Common myeloid progenitor, CD34-positive (primary cell): ENCODE measurements at places on chromosomes 11 and 22.
A peak's percentile ranks its signal among the peaks of the same experiment; 100 is the strongest.

DNA sequence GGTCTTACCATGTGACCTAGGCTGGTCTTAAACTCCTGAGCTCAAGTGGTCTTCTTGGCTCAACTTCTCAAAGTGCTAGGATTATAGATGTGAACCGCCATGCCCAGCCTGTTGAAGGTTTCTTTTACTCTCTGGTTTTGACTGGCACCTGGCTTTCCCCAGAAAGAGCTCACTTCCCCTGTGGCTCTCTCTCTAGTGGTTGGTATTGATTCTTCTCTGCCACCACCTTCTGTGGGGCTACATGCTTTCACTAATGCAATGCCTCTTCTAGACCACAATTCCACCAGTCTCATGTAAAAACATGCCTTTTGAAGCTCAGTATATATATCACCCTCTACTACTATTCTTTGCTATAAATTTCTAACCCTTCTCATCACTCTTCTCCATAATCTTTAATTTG, 67.2 kb downstream of the CCDC83 start:
- DNase-seq, result no peak

DNA sequence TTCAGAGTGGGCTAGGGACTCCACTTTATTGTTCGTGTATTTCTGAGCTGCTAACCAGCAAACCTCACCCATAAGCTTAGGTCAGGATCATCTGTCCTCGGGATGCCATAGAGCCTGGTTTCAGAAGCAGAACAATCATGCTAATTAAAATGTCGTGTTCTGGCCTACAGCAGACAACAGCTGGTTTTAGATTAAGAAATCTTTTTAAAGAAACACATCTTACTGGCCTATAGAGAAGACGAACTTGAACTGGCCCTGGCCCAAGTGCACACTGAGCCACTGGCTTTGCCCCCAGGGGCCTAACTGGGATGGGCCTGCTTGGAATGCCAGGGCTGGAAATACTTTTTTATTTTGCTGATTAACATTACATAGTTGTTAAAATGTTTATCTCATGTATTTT, 63.2 kb downstream of the ALX4 start:
- DNase-seq, result no peak

DNA sequence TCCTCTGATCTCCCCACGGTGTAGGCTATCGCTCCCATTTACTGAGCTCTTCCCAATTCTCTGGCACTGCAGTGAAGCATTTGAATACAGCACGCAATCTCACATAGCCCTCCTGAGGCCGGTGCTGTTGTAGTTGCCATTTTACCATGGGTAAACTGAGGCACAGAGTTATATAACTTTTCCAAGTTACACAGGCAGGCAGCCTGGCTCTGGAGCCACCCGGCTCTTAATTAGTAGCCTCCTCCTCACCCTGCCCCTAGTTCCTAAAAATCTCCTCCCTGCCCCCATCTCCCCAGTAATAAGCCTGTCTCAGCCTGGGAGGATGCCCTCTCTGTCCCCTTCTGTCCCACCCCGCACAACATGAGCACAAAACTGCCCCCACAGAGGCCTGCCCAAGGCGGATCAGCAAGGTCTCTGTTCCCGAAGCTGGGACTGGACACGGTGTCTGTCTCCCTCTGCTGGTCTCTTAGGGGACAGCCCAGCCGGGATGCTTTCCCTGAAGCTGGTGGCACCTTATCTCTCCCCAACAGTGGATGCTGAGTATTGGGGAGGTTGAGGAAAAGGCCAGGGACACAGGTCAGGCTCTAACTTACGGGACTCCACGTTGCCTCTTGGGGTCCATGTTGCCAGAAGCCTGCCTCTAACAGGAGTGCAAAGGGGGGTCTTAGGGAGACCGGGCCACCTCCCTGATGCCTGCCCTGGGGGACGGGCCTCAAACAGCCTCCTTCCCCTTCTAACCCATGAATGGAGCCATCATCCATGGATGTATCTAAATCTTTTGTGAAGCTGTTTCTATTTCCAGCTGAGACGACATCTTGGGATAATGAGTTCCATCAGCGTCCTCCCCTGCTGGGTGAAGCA, 9.1 kb upstream of the CLCF1 start:
- peak; percentile 70 for DNase-seq

DNA sequence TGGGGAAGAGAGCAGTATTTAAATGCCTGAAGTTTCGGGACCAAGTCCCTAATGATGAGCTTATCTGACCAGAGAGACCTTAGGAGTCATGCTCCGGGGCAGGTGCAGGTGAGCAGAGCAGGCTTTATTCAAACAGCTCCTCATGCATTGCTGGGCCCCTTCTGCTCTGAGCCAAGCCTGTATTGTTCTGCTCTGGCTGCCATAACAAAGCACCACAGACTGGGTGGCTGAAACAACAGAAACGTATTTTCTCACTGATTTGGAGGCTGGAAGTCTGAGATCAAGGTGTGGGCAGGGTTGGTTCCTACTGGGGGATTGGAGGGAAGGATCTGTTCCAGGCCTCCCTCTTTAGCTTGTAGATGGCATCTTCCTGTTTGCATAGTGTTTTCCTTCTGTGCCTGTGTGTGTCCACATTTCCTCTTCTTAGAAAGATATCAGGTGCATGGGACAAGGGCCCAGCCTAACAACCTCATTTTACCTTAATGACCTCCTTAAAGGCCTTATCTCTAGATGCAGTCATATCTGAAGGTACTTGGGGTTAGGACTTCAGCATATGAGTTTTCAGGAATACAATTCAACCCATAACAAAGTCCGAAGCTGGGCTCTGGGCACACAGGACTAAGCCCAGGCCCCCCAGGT, 97.1 kb upstream of the PARVA start:
- DNase-seq, result no peak

DNA sequence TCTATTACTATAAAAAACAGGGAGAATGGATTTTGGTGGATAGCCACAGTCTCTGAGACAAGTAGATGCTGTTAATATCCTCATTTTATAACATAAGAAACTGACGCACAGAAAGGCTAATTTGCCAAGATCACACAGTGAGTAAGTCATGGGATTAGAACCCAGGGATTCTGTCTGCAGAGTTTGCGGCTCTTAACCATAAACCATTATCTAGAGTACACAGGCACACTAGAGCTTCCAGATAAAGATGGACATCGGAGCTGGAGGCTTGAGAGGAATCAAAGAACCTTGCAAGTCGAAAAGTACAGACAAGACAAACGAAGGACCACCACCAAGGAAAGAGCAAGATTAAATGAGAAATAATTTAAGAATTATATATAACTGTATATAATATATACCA, 11.3 kb downstream of the LGALS12 start:
- DNase-seq, result peak; percentile 44

GRCh38 chr11:3346587-3346986, 32.4 kb downstream of the ZNF195 start:
- DNase-seq, result no peak

GRCh38 chr11:10307400-10308200, 2.7 kb downstream of the ADM start:
- DNase-seq, result peak; percentile 96

DNA sequence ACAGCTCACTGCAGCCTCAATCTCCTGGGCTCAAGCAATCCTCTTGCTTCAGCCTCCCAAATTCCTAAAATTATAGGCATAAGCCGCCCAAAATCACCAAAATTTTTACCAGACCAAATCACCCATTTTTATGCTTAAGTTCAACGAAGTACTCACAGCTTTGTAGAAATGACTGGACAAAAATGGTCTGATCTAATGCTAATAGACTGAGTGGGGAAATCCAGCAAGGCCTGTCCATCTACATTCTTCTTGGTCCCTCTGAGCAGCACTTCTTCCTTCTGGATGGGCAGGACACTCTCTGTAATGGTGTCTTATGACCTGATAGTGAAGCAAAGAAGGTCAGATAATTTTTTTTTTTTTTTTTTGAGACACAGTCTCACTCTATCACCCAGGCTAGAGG, 18.7 kb upstream of the OR6X1 start:
- DNase-seq, result no peak

GRCh38 chr11:41999066-41999465, 539.6 kb upstream of the LRRC4C start:
- DNase-seq, result no peak

DNA sequence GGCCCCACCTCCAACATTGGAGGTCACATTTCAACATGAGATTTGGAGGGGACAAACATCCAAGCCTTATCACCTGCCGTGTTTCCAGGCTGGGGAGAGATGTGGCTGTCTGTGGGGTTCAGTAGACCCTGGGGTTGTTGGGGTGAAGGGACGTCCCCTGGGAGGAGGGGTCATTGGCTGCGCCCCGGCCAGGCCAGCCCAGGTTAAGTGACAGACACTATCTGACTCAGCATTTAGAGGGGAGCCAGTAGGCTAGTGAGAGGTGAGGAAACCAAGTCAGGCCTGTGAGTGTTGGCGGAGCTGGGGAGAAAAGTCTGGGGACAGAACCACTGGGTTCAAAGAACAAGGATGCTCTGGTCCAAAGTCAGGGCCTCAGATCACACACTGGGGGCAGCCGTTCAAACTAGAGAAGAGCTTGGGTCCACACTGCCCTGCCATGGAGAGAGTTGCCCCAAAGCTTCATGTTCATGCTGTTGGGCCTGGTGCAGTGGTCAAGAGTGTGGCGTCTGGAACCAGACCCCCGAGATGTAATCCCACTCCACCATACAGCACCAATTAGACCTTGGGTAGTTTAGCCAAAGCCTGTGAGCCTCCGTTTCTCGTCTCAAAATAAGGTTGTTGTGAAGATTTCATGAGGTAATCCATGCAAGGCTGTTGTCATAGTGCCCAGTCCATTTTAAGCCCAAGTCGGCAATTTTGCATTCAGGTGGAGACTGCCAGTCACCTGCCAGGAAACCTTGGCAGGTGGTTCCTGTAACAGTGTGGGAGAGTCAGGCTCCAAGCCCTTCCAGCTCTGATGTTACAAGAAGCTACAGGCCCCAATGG, 1289.6 kb downstream of the TBC1D22A start:
- no peak for DNase-seq

- no peak for DNase-seq
Observed at GRCh38 chr11:95144313-95145235, 54.9 kb downstream of the ENDOD1 start.

DNA sequence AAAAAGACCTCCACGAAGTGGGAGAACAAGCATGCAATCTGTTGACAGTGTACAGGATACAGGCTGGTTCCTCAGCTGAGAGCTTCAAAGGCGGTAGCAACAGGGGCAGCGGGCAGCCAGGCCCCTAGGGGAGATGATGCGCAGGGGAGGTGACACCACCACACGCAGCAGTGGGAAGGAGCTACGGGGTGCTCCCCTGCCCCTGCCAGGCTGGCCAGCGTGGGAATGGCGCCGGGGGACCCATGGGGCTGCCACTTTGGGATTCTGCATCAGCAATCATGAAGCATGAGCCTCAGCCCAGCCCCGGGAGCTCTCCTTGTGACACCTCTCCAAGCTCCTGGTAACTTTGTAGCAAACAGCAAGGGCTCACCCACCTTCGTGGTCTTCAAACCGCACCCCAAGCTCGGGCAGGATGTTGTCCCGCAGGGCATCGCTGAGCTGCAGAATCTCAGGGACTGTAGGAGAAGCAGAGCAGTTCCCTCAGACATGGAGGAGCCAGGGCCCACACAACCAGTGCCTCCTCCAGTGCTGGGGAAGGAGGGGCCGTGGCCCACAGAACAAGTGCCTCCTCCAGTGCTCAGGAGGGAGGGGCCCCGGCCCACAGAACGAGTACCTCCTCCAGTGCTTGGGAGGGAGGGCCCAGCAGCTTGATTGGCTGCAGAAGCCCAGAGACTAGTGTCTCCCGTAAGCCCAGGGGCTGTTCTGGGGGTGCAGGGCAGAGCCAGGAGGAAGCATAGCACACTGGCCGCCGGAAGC, 14.6 kb upstream of the NAP1L4 start:
- DNase-seq, result no peak

DNA sequence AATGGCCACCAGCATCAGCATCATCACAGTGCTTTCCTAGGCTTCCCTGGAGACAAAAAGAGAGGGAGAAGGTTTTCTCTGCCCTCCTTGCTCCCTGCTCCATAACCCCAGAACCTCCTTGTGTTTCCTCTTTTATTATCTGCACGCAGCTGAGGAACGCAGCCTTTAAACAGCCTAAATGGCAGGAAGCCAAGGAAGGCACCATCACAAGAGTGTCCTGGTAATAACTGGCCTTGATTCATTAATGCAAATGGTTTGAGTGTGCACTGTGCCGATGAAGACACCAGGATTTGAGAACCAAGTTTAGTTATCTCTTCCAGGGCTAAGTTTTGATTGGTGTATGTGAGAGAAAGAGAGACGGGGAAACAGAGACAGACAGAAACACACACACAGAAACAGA, 29.4 kb upstream of the DRD2 start:
- no peak for DNase-seq
